ENCODE measurements at places on chromosomes 4 and X.

DNA sequence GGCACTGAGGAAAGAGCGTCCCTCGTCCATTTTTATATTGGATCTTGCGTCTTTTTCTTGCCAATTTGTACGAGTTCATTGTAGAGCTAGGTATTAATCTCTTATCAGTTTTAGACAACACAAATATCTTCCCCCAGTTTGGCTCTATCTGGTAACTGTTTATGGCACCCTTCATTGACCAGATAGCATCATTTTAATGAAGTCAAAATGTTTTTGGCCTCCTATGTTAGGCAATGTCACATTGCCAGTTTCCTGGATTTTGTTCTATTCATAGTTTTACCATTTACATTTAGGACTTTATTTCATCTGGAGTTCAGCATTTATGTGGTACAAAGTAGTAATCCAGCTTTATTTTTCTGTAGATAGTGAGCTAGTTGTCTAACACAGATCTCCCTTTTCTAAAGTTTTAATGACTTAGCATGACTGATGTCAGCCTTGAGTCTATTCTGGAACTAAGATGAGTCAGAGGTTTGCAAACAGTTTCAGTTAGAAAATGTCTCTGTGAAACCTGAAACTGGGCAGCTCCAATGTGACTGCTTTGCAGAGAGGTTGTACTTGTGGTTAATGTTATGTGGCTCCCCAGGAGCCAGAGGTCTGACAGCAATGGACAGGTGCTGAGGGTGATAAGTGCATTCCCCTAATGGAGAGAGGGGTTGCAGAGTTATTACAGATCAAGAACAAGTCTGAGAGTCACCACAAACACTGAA lies 5.3 kb upstream of the STBD1 start:
- DNase-seq, result no peak

- DNase-seq, result no peak
Observed at GRCh38 chrX:111257733-111258132, 12.6 kb downstream of the CAPN6 start.

- DNase-seq, result no peak
Observed at GRCh38 chr4:71449040-71449439, 110.2 kb downstream of the SLC4A4 start.

- no peak for DNase-seq
Observed at GRCh38 chr4:107913283-107913899, 18.0 kb upstream of the CYP2U1 start.

GRCh38 chr4:6607368-6608055 lies 32.5 kb downstream of the MAN2B2 start:
- DNase-seq, result no peak

DNA sequence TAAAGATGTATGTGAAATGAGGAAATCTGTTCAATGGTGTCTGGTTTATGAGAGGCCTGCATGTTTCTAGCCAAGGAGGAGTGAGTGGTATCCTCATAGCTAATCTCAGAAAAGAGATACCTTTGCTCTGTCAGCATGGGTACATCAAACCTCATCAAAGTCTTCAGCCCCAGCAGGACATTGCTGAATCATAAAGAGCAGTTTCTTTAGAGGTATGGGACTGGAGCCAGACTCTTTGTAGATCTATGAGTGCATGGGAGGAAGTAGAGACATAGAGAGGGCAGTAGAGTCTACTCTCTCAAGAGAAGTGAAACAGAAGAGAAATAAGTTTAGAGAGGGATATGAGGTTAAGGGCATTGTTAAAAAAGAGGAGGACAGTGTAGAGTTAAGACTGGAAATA lies 1950.9 kb downstream of the ARAP2 start:
- no peak for DNase-seq

GRCh38 chr4:89539374-89539773 lies 231.8 kb upstream of the GPRIN3 start:
- DNase-seq, result no peak

DNA sequence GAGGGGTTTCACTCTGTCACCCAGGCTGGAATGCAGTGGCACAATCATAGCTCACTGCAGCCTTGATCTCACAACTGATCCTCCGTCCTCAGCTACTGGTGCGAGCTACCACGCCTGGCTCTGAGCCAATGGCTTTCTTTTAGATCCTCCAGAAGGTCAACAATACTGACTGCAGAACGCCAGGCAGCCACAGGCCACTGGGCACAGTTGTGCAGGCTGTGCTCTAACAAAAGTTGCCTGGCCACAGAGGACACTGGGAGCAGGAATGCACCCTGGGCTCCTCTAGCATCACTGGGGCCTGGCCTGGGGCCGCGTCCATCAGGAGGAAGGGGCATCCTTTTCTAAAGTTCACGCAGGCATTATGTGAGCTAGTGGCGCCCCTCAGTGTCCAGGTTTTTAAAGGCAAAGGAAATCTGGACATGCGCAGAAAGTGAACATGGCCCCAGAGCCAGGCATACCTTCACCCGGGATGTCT lies 14.9 kb upstream of the PORCN start:
- peak; percentile 53 for DNase-seq

DNA sequence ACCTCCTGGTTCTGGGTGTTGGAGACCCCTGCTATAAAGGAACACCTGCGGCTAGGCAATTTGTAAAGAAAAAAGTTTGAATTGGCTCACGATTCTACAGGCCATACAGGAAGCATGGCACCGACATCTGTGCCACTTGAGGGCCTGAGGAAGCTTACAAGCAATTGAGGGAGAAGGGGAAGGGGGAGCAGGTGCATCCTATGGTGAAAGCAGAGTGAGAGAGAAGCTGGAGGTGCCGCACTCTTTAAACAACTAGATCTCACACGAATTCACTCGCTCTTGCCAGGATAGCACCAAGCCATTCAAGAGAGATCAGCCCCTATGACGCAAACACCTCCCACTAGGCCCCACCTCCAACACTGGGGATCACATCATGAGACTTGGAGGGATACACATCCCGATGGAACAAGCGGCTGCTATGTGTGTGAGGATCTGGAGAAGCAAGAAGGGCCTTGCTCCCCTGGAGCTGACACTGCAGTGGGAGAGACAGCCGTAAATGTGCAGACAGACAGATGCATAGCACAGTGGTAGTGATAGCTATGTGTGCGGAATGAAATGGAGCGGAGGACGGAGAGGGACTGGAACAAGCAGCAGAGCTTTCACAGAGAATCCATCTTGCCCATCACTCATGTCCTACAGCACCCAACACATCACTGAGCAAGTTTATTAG lies 60.7 kb upstream of the HELT start:
- no peak for DNase-seq

DNA sequence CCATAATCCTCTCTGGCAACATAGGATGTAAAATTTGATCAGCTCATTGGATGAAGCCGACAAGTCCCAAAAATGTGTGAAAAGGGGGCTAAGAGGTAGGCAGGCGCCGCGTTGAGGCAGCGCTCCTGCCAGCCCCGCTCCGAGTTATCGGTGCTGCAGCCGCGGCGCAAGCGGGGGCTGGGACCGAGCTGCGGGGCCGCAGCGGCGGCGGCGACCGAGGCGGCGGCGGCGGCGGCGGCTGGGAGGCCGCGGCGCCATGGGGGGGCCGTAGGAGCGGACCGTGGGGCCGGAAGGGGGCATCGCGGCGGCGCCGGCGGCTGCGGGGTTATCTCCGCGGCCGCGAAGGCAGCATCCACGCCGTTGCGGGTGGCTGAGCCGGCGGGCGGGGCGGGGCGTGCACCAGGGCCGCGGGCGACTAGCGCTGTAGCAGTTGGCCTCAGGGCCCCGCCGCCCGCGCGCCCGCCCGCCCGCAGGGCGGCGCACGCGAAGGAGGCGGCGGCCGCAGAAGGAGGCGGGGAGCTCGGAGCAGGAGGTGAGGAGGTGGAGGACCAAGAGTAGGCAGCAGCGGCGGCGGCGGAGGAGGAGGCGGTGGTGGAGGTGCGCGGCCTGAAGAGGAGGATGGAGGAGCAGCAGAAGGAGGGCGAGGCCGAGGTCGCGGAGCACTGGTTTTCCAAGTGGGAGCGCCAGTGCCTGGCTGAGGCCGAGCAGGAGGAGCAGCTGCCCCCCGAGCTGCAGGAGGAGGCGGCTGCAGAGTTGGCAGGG lies 126.0 kb upstream of the CXorf66 start:
- peak; percentile 9 for DNase-seq

DNA sequence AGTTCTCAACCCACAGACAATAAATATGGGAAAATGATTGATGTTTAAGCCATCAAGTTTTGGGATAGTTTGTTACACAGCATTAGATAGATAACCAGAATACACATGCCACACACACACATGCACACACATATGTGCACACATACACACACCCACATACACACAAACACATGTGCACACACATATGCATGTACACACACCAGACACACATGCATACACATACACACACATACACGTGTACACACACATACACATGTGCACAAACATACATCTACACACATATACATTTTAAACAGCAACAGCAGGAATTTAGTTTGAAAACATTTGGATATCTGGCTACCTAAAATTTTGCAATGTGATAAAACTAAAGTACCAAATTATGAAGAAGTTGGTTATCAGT lies 42.7 kb upstream of the TMEM150C start:
- no peak for DNase-seq

DNA sequence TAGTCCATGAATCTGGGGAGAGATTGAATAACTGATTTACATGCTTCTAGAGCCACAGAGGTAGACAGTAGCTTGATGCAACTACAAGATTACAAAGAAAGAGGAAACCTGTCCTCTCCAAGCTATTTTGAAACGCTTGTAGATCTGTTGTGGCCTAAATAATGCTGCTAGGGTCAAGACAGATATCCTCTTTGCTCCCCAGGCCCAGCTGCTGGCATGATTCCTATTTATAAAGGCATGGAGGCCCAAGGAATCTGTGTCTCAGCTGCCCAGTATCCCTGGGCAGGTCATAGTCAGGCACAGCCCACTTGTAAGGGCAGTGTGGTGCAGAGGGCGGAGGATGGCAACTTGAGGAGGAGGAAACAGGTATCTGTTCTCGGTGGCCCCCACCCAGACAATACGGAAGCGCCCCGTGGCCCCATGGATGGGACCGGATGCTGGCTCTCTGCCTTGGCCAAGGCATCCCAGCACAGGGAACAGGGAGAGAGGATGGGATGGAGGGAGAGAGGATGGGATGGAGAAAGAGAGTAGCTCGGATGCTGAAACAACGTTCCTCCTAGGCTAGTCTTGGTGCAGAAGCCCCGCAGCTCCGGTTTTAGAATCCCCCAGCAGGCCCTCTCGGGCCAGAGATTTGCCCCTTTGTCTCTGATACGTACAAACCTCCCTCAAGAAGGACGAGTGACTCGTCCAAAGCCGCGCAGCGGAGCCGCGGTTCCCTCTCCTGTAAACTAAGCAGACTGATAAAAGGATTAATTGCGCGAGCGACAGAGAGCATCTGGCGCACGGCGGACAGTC lies 767 bp upstream of the SMIM20 start:
- DNase-seq, result no peak

DNA sequence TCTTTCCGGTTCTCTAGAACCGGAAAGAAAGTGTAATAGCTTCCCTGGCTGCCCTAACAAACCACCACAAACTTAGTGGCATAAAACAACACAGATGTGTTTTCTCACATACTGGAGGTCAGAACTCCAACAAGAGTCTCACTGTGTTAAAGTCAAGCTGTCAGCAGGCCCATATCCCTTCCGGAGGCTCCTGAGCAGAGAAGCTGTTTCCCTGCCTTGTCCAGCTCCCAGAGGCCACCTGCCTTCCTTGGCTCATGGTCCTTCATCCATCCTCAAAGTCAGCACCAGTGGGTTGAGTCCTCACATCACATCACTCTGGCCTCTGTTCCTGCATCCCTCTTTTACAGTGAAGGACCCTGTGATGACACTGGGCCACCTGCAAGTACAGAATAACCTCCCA lies 49.8 kb upstream of the HMX1 start:
- DNase-seq, result no peak

DNA sequence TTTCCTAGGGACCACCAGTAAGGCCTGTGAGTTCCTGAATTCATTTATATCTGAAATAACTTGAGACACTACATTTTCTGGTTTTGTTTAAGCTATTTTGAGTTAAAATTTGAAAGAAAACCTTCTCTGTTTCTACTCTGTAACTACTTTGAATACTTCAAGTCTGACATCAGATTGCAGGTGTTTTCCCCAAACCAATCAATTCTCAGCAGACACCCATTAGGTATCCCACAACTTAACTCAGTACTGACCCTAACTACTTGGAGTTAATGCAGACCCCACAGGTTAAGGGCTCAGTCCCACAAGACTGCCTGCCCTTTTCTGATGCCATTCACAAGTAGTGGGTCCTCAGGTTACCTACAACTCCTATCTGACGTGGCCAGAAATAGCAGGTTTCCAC lies 1100.0 kb upstream of the SLIT2 start:
- DNase-seq, result no peak

GRCh38 chr4:73538162-73538561 lies 56.6 kb downstream of the AFM start:
- DNase-seq, result no peak

DNA sequence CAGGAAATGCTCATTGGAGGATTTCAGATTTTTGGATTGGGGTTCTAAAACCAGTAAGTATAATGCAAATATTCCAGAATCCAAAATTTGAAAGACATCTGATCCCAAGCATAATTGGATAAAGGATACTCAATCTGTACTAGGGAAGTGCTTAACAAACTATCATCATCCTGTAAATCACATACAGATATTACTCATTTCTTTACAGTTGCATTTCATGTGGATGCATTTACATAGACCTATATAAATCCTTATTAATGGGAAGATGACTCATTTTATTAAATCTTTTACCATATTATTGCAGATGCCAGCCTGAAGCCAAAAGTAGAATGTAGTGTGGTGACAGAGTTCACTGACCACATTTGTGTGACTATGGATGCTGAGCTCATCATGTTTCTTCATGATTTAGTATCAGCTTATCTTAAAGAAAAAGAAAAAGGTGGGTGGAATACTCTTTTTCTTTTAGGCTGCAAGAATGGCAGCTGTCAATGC lies 22.4 kb upstream of the ADAD1 start:
- no peak for DNase-seq

DNA sequence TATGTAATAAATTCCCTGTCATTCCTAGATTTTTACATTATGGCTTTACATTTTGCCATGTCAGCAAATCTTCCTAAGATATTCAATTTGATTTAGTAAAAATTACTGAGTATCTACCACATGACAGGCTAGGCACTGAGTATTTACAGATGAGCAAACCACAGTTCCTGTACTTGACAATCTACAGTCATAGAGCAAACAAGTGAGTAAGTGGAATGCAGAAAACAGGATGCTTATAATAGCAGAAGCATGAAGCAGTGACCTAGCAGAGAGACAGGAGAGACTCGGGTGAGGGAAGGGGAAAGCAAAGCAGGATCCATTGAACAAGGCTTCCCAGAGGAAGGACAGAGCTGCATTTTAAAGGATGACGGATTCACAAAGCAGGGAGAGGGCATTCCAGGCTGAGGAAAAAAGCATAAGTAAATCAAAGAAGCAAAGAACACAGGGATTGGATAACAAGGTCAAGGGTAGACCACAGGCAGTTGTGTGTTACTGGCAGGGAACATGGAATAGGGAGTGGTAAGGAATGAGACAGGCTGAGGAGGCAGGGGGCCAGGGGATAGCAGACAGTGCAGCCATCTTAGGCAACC lies 124.7 kb upstream of the C1QTNF7 start:
- DNase-seq, result no peak

GRCh38 chr4:168019921-168020320 lies 72.4 kb upstream of the ANXA10 start:
- DNase-seq, result no peak

Measured in substantia nigra (tissue), 51 donors.